ENCODE measurements at places on chromosomes 16 and 17.

GRCh38 chr17:13520899-13521572 is 80.7 kb downstream of the HS3ST3A1 start:
- DNase-seq: peak; percentile 30

DNA sequence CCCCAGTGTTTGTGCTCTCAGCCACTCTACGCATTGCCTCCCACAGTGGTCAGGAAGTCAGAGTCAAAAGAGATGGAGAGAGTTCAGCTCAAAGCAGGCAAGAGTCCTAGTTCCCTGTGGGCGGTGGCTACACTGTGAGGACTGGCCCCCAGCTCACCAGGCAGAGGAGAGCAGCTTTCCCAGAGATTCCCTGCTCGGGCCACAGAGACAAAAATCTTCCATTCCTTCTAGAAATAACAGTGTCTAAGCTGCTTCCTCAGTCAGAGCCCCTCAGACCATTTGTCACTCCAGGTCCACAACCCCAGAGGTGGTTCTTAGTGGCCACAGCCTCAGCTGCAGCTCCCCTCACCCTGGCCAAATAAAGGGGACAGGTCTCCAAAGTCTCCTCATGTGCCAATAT is 263.0 kb upstream of the RPL38 start:
- no peak for DNase-seq

GRCh38 chr17:39151943-39152818 is 744 bp upstream of the PLXDC1 start:
- peak; percentile 6 for DNase-seq

DNA sequence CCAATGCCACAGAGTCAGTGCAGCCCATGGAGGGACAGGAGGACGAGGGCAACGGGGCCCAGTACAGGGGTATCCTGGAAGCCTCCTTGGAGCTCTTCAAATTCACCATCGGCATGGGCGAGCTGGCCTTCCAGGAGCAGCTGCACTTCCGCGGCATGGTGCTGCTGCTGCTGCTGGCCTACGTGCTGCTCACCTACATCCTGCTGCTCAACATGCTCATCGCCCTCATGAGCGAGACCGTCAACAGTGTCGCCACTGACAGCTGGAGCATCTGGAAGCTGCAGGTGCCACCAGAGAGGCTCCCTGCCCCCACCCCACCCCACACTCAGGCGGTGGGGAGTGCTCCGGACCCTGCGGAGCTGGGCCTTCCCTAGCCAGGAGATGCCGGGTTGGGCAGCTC is 16.6 kb downstream of the TRPV2 start:
- DNase-seq: no peak

DNA sequence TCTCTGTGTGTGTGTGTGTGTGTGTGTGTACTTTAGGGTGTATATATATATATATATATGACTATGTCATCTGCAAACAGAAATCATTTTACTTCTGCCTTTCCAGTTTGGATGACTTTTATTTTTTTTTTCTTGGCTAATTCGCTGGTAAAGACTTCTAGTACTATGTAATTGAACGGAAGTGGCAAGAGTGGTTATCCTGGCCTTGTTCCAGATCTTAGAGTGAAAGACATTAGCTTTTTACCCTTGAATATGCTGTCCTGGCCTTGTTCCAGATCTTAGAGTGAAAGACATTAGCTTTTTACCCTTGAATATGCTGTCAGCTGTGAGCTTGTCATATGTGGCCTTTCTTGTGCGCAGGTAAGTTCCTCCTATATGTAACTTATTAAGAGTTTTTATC is 72.7 kb upstream of the MYOCD start:
- DNase-seq: no peak

- DNase-seq: no peak
Measured at GRCh38 chr16:86127366-86127765, 228.4 kb downstream of the IRF8 start.

DNA sequence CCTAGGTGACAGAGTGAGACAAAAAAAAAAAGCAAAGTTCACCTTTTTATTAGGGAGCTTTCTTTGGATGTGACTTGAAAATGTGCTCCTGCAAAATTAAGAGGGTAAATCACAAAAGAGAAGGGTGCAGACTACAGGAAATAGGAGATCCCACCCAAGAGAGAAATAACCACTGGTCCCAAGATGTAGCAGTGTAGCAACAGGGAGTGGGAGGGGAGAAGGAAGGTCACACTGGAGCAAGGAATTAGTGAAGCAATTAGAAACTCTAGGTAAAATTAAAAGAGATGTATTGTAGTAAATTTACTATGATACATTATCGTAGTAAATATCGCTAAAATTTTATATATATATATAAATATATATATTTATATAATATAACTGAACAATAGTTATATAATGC is 12.3 kb upstream of the SPN start:
- no peak for DNase-seq

- no peak for DNase-seq
Measured at GRCh38 chr17:65389426-65389825, 172.0 kb downstream of the AXIN2 start.

GRCh38 chr17:76405967-76406647 is 21.7 kb downstream of the SPHK1 start:
- no peak for DNase-seq

DNA sequence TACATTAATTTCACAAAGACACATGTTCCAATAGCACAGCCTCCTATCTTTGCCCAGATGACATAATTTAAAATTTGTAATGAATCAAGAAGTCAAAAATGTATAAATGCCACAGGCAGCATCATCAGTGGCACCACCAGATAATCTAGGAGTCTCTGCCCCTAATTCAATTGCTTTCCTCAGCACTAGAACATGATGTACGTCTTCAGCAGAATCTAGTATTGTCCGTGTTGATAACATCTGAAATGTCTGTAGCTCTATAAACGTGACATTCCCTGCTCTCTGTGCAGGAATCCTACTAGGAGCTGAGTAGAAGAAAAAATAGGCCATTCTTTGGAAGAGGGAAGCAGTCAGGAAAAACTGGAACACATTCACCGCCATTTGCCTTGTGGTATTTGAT is 21.4 kb upstream of the SLC38A8 start:
- no peak for DNase-seq

GRCh38 chr16:67666032-67666551 is 458 bp downstream of the ENKD1 start:
- DNase-seq: no peak

GRCh38 chr17:45018848-45019711 is 32.4 kb downstream of the DCAKD start:
- no peak for DNase-seq

- no peak for DNase-seq
Measured at GRCh38 chr16:89355686-89356085, 134.7 kb downstream of the ANKRD11 start.

GRCh38 chr16:10835281-10835931 is 16.8 kb upstream of the TVP23A start:
- no peak for DNase-seq

All from RCC 7860 (cell line).